ENCODE measurements at places on chromosomes 4 and X. TPM values are rescaled to one million over a fixed set of nuclear protein-coding genes. Genes with fewer than 3 reads are reported as not detected.
A peak's percentile ranks its signal among the peaks of the same experiment; 100 is the strongest.

GRCh38 chr4:129583868-129584267 lies 487.9 kb downstream of the C4orf33 start:
- peak; percentile 68 for DNase-seq
- H3K27me3 ChIP-seq = no peaks in the 10 kb centered on the region
- H3K36me3 ChIP-seq = no peaks in the 10 kb centered on the region
- no peak overlapping the region for H3K4me3 ChIP-seq
- H3K4me1 ChIP-seq = no peaks in the 10 kb centered on the region

DNA sequence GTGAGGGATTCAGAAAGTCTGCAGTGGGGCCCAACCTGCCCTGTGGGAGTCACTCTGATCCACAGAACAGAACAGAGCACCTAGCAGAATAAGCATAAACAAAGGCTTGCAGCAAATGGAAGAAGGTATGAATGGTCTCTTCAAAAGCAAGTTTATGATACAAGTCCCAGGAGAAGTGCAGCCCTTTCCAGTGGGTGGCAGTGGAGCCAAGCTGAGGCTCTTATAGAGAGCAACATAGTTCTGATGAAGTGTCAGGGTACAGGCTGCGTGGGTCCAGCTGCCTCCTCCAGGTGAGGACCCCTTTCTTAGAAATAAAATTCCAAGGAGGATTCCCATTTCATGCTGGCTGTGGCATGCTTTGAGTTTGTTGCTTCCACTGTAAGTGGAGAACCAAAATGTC lies 88.8 kb upstream of the PAK3 start:
- DNase-seq = no peak
- H3K27ac ChIP-seq = no peak overlapping the region
- no peaks in the 10 kb centered on the region for H3K4me1 ChIP-seq
- H3K36me3 ChIP-seq = no peaks in the 10 kb centered on the region
- H3K27me3 ChIP-seq = no peaks in the 10 kb centered on the region
- H3K4me3 ChIP-seq = no peak overlapping the region

DNA sequence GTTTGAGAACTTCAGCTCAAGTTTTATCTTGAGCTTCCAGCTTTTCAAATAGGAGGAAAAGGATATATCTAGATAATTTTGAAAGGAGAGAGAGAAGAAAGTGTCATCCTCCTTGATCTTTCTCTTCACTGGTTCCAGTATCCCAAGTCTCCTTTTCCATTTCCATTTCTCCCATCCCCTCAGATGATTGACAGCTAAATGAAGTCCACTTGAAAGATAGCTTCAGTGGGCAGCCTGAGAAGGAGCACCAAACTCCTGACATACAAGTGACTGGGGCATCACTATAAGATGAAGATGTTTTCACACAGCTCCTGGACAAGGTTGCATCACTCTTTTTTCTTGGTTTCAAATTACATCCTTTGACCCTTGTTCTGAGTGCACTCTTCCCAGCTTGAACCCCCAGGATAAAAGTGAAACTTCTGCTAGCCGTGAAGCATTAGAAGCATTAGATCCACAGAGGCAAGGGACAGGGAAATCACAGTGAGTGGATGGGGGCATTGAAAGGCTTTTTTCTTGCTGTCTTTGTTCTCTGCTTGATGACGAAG lies 17.5 kb upstream of the MAGEA10 start:
- no peak overlapping the region for H3K4me3 ChIP-seq
- no peaks in the 10 kb centered on the region for H3K36me3 ChIP-seq
- H3K4me1 ChIP-seq = no peaks in the 10 kb centered on the region
- H3K27me3 ChIP-seq = no peaks in the 10 kb centered on the region
- no peak for DNase-seq
- no peak overlapping the region for H3K27ac ChIP-seq

DNA sequence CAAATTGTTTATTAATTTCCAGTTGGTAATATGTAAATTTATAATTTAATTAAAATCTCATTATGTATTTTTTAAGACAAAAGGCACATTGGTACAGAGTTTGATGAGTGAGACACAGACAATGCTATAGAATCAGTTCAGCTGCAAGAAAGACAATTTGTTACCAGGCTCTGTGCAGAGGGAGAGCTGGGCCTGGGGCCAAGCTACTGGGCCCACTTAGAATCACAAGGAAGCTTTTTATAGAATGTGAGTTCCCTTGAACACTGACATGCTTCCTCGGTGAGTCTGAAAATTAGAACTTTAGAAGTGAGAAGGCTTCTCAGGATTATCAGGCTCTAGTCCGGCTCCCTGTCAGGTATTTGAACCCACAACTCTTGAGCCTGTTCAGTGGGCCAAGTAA lies 129.0 kb downstream of the AFF2 start:
- no peak overlapping the region for H3K27ac ChIP-seq
- H3K36me3 ChIP-seq = no peaks in the 10 kb centered on the region
- DNase-seq = no peak
- no peaks in the 10 kb centered on the region for H3K27me3 ChIP-seq
- no peak overlapping the region for H3K4me3 ChIP-seq

- H3K27ac ChIP-seq = peak overlapping the region; percentile 94
- H3K36me3 ChIP-seq = peaks cover 32% of the 10 kb centered on the region
- H3K4me3 ChIP-seq = no peak overlapping the region
- peak; percentile 12 for DNase-seq
Measured at GRCh38 chr4:2258091-2259035, 3.5 kb downstream of the MXD4 start.

DNA sequence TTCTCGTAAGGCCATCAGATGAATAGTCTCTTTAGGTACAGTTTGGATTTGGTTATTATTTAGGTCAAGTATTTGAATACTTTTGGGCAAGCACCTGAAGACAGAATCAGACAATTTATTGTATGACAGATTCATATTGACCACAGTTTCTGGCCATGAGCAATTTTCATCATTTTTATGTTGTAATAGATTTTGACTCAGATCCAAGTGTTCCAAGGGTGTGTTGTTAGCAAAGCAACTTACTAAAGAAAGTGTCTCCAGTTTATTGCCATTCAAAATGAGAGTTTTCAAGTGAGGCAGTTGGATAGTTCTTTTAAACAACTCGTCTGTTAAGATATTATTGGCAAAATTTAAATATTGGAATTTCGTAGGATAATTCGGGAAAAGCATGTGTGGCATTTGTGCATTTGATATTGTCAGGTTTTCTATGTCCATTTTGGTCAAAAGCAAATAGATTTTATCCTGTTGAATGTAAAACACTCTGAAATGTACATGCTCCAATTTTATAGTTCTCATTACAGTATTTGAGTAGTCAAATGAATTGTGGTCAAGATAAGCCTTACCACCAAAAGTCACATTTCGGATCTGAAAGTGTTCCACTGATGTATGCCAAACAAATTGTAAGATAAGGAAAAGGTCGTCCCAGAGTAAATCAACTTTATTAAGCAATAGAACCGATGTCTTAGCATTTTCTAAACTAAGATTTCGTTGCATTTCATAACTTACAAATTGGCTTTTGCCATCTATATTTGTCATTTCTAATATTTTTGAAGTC lies 8.4 kb downstream of the TLR10 start:
- DNase-seq = no peak
- no peaks in the 10 kb centered on the region for H3K4me1 ChIP-seq
- no peak overlapping the region for H3K27ac ChIP-seq
- no peaks in the 10 kb centered on the region for H3K36me3 ChIP-seq

HELQ gene
- total RNA-seq = 25.2 TPM

RAB41 gene
- total RNA-seq = not detected

EREG gene
- not detected for total RNA-seq

MAGEE2 gene
- total RNA-seq = not detected

All from tibial nerve (tissue), 4 donors.